Retinal pigment epithelial cell (primary cell): ENCODE measurements at places on chromosomes 2 and 18.

- DNase-seq, result no peak
These were observed 21.9 kb downstream of the MC2R start for GRCh38 chr18:13893418-13893760.

DNA sequence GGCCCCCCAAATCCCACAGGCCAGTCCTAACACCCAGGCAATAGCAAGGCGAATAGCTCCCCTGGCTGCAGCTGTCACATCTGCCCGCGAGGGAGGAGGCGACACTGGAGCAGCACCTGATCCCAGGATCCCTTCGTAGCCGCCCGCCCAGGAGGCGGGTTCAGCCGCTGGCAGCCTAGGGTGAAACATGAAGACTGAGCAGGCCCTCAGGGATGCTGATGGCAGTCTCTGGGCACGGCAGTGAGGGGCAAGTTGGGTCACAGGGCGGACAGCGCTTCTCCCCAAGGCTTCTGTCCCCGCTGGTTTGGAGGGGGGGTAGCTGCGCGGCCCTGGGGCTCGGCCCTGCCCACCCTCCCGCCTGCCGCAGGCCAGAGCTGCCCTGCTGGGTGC lies 1.9 kb downstream of the DNMT3A start:
- no peak for DNase-seq

- no peak for DNase-seq
These were observed 26.3 kb downstream of the ITM2C start for GRCh38 chr2:230891064-230891463.

- DNase-seq, result no peak
These were observed 7.6 kb upstream of the UXS1 start for GRCh38 chr2:106201661-106202060.

DNA sequence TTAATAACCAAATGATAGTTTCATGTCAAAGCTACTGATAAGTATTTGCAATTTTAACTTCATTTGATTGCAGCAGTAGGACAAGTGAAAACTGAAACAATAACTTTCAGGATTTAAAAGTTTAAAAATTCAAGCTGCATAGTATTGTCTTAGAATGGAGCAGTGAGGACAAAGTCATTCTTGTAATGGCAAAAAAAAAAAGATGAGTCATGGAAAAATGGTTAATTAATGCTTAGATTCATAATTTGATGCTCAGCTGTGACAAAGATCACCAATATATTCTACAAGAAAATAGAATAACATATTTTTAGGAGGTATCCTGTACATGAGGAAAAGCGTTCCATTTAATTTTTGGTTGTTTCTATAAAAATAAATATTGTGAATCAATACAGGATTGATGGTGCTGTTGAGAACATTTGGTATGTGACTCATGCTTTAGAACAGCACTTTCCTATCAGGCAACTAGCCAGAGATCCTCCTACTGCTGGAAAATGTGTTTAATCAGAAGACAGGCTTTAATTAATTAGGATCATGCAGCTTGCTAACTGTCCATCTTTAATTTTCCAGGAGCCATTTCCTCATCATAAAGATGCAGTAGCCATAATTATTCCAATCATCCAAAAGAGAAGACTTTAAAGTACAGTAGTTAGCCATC lies 239.0 kb upstream of the MMADHC start:
- no peak for DNase-seq

GRCh38 chr2:70936979-70937811 lies 1.5 kb downstream of the ATP6V1B1 start:
- no peak for DNase-seq

GRCh38 chr2:42970151-42970550 lies 177.8 kb upstream of the HAAO start:
- no peak for DNase-seq

DNA sequence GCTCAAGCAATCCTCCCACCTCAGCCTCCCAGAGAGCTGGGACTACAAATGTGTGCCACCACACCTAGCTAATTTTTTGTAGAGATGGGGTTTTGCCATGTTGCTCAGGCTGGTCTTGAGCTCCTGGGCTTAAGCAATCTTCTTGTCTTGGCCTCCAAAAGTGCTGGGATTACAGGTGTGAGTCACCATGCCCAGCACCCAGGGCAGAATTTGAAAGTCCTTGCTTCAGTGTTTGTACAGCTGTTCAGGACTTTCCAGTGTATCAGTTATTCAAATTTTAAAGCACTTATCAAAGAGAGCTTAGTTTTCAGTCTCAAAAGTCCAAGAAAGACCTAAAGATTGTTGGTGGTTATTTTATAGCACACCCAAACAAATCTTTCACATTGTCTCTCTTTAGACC lies 43.6 kb upstream of the VPS54 start:
- DNase-seq, result peak; percentile 36

GRCh38 chr18:10055125-10055750 lies 141.4 kb downstream of the VAPA start:
- no peak for DNase-seq

DNA sequence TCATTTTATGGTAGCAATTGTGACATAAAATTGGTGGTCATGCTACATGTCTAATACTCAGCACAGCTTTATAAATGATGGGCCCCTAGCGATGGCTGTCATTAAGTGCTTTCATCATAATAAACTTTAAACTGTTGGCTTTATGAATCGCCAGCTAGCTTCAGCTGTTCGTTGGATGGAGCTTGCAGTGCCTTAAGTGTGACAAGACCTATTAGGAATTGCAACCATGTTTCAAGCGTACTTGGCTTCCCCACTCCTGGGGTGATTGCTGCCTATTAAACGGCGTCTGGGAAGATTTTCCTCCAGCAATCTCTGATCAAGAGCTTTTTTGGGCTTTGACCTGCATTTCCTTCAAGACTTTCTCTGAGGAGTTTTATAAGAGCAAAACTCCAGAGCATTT lies 164.5 kb upstream of the SIX3 start:
- no peak for DNase-seq

- DNase-seq, result no peak
These were observed 192.5 kb downstream of the SH3BP4 start for GRCh38 chr2:235144291-235144690.

GRCh38 chr2:56519806-56520205 lies 336.0 kb downstream of the CCDC85A start:
- no peak for DNase-seq

GRCh38 chr2:61727746-61728145 lies 126.1 kb downstream of the FAM161A start:
- DNase-seq, result no peak
